ENCODE measurements at places on chromosomes 4 and X.

DNA sequence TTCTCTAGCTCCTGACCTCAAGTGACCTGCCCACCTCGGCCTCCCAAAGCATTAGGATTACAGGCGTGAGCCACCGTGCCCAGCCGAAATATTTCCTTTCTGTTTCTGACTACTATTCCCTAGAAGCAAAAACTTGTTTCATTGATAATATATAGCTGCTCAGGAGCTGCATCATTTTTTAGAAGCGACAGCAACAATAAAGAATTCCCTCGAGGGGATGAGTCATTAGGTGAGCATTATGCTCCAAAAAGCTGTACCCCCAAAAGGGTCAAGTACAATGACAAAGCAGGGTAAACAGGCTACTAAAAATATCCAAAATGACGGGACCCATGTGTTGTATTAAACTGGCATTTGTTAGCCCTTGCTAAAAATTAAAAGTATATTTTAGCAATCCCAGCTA is 67.0 kb downstream of the RBM47 start:
- DNase-seq, result no peak

DNA sequence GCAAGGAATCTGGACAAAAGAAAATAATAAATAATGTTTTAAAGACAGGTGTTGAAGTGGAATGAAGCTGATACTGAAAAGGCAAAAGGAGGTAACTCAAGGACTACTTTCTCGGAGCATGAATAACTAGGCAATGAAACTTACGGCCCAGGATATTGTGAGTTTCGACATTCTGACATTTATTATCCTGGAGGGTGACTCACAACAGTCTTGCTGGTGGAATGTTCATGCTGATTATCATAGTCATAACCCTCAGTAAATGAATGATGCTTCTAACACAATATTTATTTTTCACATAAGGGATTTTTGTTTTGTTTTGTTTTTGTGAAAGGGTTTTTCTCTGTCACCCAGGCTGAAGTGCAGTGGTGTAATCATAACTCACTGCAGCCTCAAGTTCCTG is 147.0 kb upstream of the HPGD start:
- no peak for DNase-seq

DNA sequence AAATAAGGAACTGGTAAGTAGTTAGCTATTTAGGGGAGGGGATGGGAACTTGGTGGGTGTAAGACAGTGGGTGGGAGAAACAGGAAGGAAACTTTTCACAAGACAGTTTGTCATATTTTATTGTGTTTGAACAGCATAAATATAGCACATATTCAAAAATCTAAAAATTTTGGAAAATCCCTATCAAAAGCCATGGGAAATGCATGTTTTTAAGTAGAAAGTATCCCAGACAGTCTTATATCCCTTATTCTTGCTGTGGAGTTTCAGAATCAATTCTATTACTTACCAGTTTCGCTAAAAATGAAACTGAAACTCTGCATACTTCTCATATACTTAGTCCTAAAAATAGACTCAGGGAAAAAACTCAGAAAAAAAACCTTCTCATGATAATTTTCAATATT is 22.3 kb upstream of the RASGEF1B start:
- no peak for DNase-seq

- DNase-seq, result no peak
Measured at GRCh38 chrX:47483306-47484268, 565 bp upstream of the ZNF41 start.

DNA sequence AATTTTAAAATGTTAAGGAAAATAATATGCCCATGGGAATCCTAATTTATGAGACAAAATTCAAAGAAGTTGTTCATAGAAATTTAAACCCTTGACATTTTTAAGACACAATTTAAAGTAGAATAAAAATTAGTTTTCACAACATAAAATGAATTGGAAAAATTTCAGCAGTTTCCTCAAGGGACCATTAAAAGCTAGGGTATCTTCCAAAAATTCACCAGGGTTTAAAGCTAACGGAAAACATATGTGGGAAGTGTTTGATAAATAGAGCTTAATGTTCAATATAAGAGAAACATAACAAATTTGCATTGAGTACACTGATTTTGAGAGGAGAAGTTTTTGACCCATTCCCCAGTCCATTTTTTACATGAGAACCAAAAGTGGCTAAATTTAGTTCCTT is 228.9 kb upstream of the TTC29 start:
- no peak for DNase-seq
